NCI-H2171 treated with DMSO at 0.1 percent for 48 hours (cell line): ENCODE measurements at places on chromosomes 3 and 15.
A peak's percentile ranks its signal among the peaks of the same experiment; 100 is the strongest.

GRCh38 chr3:53114412-53115074 lies 15.7 kb downstream of the RFT1 start:
- no peak for DNase-seq

GRCh38 chr3:169241991-169242707 lies 421.4 kb downstream of the MECOM start:
- no peak for DNase-seq

DNA sequence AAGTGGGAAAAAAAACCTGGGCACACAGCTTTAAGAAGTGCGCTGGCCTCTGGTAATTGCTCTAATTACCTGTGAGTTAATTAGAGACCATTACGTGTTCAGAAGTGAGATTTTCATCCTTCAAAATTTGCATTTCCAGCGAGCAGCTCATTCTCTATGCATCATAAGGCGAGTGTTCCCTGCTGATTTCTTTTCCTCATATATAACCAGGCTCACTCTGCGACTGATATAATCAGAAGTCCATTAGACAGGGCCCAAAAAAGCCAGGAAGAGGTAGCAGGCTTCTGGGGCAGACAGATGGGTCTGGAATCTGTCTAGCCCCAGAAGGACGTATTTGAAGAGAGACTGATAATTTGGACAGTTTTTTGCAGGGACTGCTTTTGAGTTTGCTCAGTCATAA lies 158.7 kb downstream of the MTHFS start:
- no peak for DNase-seq

DNA sequence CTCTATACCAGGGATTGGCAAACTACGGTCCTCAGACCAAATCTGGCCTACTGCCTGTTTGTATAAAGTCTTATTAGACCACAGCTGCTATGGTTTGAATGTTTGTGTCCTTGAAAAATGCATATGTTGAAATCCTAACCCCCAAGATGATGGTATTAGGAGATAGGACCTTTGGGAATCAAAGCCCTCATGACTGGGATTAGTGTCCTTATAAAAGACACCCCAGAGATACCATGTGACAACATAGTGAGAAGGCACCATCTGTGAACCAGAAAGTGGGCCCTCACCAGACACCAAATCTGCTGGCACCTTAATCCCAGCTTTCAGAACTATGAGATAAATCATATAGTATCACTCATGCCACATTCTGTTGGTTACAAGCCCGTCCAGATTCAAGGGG lies 7.4 kb downstream of the HMCES start:
- peak; percentile 60 for DNase-seq

DNA sequence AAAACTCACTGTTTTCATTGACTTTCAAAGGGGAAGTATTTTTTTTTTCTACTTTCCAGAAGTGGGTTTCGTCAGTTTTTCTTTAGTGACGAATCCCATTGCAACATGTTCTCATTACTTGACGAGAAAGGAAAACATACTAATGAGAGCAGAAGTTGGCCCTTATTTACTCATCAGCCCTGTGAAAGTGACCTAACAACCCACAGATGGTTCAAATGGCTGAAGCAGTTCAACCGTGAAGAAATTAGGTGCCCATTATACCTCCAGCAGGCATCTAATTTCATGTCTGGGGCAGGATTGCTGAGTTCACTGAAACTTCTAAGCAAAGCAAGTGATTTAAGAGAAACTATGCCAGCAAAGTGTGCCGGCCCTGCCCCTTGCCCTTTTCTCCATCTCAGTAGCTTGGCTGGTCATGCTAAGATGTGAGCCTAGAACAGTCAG lies 9.0 kb downstream of the AQP9 start:
- DNase-seq = no peak

DNA sequence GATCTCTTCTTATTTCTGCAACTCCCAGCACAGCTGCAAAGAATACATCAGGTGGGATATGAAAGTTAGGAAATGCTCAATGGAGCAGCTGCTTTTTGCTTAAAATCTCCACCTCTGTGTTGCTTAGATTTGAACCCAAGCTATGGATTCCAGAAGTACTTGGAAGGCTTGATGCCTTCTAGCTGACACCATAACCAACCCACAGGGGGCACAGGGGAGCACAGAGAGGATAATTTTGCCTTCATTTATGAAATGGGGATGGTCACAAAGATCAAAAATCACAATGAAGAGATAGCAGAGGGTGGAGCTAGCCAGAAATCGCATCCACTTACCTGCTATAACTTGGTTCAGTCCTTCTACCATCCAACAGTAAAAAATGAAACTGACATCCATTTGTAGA lies 75.7 kb downstream of the DUT start:
- DNase-seq = no peak

- peak; percentile 3 for DNase-seq
These were observed 4.4 kb upstream of the BRPF1 start for GRCh38 chr3:9727041-9727595.

GRCh38 chr15:95277266-95277665 lies 1045.9 kb downstream of the MCTP2 start:
- DNase-seq = no peak

- no peak for DNase-seq
These were observed 356.9 kb upstream of the RASGRP1 start for GRCh38 chr15:38921471-38921870.

DNA sequence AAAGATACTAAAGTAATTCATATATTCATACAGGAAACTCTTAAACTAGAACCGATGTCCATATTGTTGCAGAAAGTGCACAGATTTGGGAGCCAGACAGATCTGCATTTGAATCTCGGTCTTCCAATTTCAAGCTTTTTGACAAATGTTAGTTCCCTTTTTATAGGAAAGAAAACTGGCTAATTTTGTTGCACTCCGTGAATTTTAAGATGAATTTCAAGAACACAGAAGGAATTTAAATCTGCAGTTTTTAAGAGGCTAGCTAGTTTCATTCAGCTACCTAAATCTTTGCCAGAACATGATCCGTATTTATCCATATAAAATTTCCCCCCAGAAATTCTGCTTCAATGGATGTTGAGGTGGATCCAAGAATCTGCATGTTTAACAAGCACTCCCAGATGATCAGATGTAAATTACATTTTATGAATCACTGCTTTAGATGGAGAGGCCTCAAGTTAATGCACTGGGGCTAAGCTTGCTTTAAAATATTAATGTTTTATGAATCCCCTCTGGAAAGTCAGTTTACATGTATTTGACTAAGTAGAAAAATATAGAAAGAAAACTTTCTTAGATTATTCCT lies 1296.3 kb upstream of the CADM2 start:
- no peak for DNase-seq

- DNase-seq = no peak
These were observed 31.1 kb downstream of the PTPN23 start for GRCh38 chr3:47411696-47412452.

- DNase-seq = no peak
These were observed 40.0 kb upstream of the RBMS3 start for GRCh38 chr3:29240887-29241286.

DNA sequence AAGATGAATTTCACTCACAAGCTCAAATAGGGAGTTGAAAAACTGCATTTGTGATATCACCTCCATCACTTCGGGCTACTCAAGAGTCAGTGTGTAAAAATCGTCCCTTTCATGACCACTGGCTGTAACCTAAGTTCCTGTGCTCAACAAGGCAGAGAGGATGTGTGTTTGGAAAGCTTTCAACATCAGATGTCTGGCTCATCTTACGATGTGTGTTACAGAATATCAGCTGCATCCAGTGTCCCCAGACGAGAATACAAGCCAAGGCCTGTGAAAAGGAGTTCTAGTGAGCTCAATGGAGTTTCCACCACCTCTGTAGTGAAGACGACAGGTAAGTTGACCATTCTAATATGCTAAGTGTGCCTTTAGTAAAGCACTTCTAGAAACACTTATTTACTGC lies 65.5 kb upstream of the ADAMTSL3 start:
- DNase-seq = no peak
